NCI-H460 (cell line): ENCODE measurements at places on chromosomes 5 and 9. TPM values are rescaled to one million over a fixed set of nuclear protein-coding genes. Genes with fewer than 3 reads are reported as not detected.

- DNase-seq = no peak
Measured at GRCh38 chr5:92659246-92659645, 921.8 kb downstream of the NR2F1-AS1 start.

GRCh38 chr5:122155546-122155945 lies 26.2 kb downstream of the ZNF474 start:
- no peak for DNase-seq

DNA sequence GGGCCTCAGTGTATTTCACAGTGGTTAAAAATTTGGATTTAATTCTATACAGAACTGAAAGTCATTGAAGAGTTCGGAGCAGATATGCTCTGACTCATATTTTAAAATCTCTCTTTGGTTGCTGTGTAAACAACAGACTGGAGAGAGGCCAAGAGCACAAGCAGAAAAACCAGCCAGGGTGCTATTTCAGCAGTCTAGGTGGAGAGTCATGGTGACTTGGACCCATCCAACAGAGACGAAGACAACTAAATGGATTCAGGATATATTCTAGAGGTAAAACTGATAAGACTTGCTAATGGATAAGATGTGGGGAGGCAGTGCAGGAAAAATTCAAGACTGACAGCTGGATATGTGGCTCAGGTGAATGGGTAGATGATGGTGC lies 168.9 kb downstream of the MAPKAP1 start:
- peak; percentile 77 for DNase-seq

DNA sequence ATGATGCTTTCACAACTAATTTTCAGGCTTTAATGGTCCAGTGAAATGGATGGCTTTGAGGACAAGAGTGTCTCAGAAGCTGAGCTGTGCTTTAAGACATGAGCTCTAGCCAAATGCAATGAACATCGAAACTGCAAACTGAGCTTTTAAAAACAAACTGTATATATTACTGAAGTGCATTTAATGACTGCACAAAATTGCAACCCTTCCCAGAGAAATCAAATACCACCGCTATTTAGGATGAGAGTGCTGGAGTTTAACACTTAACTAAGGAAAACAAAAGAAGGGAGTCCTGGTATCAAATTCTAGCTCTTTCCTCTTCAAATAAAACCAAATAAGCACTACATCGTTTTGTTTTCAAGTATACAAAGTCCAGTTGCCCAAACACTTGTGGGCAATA lies 163.9 kb downstream of the SLF1 start:
- no peak for DNase-seq

DNA sequence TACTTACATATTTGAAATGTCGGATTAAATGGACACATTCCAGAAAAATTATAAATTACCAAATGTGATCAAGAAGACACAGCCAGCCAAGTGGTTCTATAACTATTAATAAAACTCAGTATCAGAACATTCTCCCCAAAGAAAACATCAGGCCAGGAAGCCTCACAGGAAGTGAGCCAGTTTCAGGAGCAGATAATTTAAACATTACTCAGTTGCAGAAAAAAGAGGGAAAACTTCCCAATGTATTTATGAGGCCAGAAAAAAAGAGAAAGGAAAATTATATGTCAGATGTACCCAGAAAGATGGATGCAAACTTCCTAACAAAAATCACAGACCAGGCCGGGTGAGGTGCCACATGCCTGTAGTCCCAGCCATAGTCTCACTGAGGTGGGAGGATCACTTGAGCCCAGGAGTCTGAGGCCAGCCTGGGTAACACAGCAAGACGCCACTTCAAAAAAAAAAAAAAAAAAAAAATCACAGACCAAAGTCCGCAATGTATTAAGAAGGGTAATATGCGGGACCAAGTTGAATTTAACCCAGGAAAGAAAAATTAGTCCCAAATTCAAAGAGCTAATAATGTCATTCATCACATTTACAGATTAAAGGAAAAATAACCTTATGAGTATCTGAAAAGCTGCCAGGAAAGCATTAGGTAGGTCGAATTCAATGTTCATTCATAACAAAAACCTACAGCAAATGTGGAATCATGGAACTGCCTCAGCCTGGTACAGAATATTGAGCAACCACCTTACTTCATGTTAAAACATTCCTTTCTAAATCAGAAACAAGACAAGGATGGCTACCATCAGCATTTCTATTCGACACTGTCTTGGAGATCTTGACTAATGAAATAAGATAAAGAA lies 37.2 kb upstream of the NRARP start:
- DNase-seq = no peak

- DNase-seq = no peak
Measured at GRCh38 chr9:122978601-122979000, 37.8 kb downstream of the RABGAP1 start.

GRCh38 chr5:174947548-174947947 lies 223.2 kb downstream of the MSX2 start:
- DNase-seq = no peak

DNA sequence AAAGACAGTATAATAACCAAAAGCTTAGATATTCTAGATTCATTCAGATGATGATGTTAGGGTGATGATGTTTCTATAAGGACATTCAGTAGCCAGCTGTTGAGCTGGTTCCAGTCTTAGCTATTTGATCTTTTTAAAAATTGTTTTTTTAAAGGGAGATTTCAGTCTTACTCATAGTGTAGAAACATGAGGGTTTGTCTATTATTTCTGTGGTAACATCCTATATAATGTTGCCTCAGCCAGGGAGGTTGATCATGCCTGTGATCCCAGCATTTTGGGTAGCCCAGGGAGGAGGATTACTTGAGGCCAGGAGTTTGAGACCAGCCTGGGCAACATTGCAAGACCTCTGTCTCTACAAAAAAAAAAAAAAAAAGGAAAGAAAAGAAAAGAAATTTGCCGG lies 167.8 kb downstream of the DOCK2 start:
- no peak for DNase-seq

DNA sequence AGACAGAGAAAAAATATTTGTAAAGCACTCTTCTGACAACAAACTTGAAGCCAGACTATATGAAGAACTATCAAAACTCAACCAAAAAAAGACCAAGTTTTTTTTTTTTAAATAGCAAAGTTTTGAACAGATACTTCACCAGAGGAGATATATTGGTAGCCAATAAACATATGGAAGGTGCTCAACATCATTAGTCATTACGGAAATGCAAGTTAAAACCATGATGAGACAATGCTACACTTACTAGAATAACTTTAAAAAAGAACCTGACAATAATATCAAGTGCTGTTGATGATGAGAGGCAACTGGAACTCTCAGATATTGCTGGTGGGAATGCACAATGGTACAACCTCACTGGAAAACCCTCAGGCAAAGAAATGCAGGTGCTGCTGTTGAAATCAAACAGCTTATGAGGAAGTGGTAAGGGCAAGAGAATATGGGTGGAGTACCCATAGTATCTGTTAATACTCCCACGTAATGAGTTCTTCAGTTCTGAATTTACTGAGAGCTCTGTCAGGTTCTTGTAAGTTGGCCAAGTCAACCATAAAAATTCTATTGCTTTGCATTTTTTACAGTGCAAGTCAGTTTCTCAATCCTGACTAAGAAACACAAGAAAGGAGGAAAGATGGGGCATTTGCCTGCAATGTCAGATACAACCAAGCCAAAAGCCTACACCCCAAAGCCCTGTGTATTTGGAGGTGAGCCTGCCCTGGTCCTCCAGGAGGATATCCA lies 87.3 kb upstream of the GNAQ start:
- no peak for DNase-seq

DNA sequence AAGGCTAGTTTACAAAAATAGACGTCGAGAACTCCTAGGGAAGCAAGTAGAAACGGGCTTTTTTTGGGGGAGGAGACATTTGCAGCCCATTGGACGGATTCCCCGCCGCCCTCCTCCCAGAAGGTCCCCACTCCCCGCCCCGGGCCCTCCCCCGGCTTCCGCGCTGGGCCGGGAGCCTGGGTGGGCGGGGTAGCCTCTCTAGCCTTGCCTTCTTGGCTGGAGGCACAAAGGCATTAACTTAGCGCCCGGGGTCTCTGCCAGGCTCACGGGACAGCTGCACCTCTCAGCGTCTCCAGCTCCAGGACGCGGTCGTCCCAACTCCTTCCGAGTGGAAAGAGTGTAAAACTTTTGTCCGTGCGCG lies at the start of gene DMRTA1:
TSS of gene DMRTA1 (plus strand) at position 236 of the 361 bp plus-strand sequence. CDS start 242 bp downstream, outside the sequence.
- no peak for DNase-seq

DNA sequence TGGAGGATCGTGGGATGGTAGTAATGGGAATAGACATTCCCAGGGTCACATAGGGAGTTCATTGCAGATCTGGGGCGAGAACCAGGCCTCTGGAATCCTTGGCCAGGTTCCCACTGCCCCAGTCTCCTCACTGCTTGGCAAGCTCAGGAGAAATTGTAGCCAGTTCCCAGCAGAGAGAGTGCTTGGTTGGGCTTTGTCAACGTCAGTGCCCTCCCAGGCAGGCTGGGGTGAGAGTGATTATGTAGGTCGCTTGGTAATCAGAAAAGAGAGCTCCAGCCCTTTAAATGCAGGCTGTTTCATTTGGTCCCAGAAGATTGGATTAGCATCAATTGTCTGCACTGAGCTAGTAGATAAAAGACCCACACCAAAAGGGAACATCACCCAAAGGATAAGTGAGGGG lies 51.8 kb upstream of the GALNT10 start:
- DNase-seq = no peak

GRCh38 chr5:150642991-150643710 lies 2.7 kb downstream of the SYNPO start:
- no peak for DNase-seq

- no peak for DNase-seq
Measured at GRCh38 chr9:134870746-134871662, 9.6 kb upstream of the FCN2 start.

DNA sequence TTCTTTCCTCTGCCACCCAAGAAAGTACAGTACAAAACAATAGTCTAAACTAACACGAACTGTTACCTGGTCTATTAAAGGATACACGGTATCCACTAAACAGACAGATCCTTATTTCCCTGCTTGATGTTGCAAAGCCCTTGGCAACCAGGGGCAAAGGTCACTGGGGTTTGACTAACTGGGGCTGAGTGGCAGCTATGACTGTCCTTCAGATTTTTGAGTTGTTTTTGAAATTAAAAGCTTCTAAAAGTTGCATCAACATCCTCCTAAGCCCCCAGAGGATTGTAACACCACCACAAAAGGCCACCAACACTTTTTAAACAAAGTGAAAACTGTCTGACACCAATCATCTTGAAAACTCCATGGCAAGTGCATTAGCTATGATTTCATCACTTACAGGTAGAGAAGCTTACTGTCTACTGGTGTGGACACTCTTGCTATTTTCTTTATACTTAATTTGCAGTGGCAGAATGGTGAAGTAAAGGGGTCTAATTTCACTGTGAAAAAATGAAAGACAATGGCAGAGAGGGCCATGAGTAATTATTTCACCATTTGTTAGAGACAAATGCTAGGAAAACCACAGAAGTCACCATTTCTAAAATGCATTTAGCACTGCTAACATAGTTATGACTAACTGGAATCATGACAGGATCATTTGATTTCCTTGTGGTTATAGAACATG lies 292.4 kb downstream of the EFNA5 start:
- DNase-seq = no peak

DNA sequence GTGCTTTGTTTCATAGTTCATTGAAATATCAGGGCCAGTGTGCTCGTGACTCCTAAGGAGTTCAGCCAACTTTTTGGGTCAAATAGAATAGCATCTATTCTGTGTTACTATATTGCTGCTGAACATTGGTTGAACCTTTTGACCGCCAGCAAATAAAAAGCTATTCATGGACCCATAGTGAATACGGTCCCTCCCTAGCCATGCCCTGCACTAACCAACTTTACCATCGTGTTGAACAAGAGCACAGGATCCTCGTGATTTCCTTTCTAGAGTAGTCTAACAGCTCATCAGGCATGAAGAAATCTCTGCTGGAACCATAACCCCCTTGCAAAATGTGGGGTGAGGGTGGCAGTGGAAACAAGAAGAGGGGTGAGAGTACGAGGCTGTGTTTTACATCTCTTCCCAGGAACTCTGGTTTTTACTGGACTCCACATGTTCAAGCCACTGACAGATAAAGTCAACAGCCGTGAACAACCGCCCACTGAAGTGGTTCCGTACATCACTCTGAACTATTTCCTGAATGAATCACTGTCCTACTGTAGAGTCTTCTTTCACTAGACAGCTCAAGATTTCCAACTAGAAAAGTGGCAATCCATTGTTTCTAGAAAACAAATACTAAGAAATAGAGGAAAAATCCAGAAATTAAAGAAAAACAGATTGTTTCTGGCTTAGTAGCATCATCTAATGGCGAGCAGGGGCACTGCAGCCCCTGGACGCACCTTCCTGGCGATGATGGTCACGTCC lies 70.1 kb upstream of the SPATA31E1 start:
- DNase-seq = peak; percentile 36

- DNase-seq = no peak
Measured at GRCh38 chr5:14068136-14068535, 75.0 kb upstream of the TRIO start.

- DNase-seq = no peak
Measured at GRCh38 chr5:144024090-144024489, 146.4 kb downstream of the YIPF5 start.

DNA sequence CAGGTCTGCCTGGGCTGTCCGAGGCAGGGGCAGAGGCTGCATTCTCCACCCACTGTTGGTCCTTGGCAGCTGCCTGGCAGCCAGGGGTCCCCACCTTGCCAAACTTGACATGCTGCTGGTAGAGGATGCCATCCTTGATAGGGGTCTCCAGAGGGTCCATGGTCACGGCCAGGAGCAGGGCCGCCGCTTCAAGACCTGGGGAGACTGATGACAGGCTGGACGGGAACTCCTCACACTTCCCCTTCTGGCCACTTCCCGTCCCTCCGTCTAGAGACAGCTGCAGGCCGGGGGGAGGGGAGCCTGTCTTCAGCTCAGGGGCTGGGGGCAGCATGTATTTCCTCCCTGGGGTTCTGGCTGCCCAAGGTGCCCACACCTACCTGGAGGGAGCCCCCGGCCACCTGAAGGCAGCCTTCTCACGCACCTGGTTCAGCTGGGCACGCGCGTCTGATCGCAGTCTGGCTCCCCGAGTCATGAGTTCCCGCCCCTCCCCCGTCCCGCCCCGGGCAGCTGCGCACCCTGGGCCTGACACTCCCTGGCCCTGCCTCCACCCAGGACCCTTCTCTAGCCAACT lies at the start of gene DOK3:
TSS of gene DOK3 (minus strand) at position 446 of the 571 bp plus-strand sequence. CDS start at position 160, 286 bp downstream.
- DNase-seq = no peak

Gene SMIM33
- total RNA-seq = not detected in 2 replicates

Gene ESM1
- total RNA-seq = 22.7 and 25.6 TPM in 2 replicates

Gene TDRD7
- 7.5 and 8.4 TPM in 2 replicates for total RNA-seq

Gene HAUS6
- total RNA-seq = 17.0 and 19.4 TPM in 2 replicates

Gene CAMSAP1
- total RNA-seq = 21.0 and 24.2 TPM in 2 replicates

Gene TLR4
- total RNA-seq = 0.22 and 0.29 TPM in 2 replicates

Gene CDX1
- not detected in 2 replicates for total RNA-seq

Gene MACIR
- total RNA-seq = 31.8 and 32.2 TPM in 2 replicates

Gene KIF4B
- total RNA-seq = 0.05 TPM in 1 of 2 replicates, not detected in the other
